Left colon (tissue), 2 donors: ENCODE measurements at places on chromosomes 16 and 17. TPM values are rescaled to one million over a fixed set of nuclear protein-coding genes. Genes with fewer than 3 reads are reported as not detected.

CMIP gene
- 81.8 TPM for total RNA-seq

NAGS gene
- 9.2 TPM for total RNA-seq

SCIMP gene
- 2.3 TPM for total RNA-seq

DNA sequence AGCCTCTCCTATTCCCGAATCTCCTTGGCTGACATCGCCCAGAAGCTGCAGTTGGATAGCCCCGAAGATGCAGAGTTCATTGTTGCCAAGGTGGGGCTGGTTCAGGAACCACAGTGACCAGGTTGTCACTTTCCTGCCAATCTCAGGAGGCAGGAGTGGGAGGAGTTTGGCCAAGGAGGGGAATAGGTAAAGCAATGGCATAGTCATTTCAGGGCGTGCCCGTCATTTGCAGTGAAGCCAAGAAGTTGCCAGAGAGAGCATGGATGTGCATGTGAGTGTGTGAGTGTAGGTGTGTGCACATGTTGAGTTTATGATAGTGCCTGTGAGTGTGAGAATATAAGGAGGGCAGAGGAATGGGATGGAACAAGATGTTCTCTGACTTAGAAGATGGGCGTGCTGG, 14.8 kb downstream of the PSMD3 start:
- DNase-seq, result peak; percentile 77

GRCh38 chr16:27364493-27365141, 37.4 kb upstream of the IL21R start:
- DNase-seq, result peak; percentile 41

GRCh38 chr17:16338391-16338790, 14.9 kb downstream of the CENPV start:
- no peak for DNase-seq

- peak; percentile 61 for DNase-seq
Measured at GRCh38 chr16:72561-73548, at the start of gene RHBDF1. Gene RHBDF1 (minus strand): TSS chr16:72631. CDS start chr16:65015, 7,616 bp downstream.

DNA sequence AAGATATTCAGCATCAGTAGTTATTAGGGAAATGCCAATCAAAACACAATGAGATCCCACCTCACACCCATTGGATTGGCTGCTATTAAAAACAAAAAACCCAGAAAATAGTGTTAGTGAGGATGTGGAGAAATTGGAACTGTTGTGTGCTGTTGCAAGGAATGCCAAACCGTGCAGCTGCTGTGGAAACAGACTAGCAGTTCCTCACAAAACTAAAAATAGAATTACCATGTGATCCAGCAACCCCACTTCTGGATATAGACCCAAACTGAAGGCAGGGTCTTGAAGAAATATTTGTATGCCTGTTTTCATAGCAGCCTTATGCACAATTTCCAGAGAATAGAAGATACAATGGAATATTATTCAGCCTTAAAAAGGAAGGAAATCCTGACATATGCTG, 46.0 kb downstream of the FOXK2 start:
- DNase-seq, result no peak
